ENCODE measurements at places on chromosomes 5 and 9. TPM values are rescaled to one million over a fixed set of nuclear protein-coding genes. Genes with fewer than 3 reads are reported as not detected.

HABP4 gene
- total RNA-seq = 19.5 TPM

F12 gene
- 1.2 TPM for total RNA-seq

ZDHHC11 gene
- total RNA-seq = 1.8 TPM

SLC36A2 gene
- not detected for total RNA-seq

COL5A1 gene
- total RNA-seq = 349 TPM

TLR4 gene
- 15.8 TPM for total RNA-seq

CDH9 gene
- total RNA-seq = not detected

TAS2R1 gene
- total RNA-seq = not detected

NOXA1 gene
- 0.31 TPM for total RNA-seq

STPG3 gene
- total RNA-seq = not detected

DNA sequence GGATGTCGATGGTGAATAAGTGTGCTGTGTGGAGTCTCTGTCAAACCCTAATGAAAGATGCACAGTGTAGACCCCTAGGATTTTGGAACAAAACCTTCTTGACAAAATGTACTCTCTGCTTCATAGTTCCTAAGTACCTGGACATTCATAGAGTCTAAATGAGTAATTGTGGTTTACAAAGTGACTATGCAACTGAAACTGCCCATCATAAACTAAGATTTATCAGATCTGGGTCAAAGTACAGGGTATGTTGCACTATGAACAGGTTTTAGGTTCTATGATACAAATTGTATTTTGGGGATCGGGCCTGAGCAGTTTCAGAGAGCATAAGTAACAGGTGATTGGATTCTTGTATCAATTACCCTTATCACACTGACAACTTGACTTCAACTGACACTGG, 79.4 kb downstream of the LURAP1L start:
- no peak for DNase-seq

DNA sequence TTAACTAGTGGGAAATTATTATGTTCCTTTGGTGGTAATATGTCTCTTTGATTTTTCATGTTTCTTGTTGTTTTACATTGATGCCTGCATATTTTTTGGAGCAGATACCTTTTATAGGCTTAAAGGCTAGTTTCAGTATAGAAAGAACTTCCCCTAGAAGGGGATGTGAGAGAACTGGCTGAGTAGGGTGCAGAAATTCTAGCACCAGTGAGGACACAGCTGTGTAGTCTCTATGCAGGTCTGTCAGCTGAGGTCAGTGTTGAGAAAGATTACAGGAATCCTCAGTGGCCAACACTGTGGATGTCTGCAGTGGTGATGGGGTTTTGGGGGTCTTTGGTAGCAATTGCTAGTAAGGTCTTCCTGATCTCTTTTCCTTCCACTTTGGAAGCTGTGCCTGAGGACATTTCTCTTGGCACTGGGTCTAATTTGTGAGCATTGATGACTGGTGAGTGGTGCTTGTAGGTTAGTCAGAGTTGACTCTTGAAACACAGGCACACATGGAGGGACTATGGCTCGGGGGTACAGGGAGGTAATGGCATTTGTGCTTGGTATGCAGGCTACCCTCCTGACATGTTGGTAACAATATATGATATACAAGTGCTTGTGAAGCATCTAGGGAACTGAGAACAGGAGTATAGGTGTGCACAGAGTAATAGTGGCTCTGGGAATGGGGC, 221.4 kb downstream of the SPATA31D1 start:
- DNase-seq = no peak

GRCh38 chr5:8857051-8857450, 688.8 kb downstream of the SEMA5A start:
- no peak for DNase-seq

- no peak for DNase-seq
Measured at GRCh38 chr5:104859437-104859836, 1296.8 kb upstream of the NUDT12 start.

DNA sequence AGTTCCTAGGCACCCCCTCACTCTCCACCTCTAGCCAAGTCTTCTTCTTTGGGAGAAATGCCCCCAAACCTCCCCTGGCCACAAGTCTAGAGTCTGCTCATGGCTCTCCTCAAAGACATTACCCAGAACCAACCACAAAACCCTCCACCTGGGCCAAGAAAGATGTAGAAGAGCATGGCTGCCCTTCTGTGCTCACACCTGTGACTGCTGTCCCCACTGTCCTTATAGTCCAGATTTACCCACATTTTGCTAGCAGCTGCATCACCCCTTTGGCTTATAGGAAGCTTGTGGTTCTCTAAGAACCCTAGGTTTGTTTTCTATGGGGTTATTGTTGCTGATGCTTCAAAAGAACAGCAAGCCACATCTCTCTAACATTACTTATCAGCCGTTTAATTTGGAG, 6.1 kb upstream of the GABBR2 start:
- DNase-seq = no peak

- DNase-seq = no peak
Measured at GRCh38 chr9:87894998-87895625, 12.4 kb downstream of the SPATA31E1 start.

DNA sequence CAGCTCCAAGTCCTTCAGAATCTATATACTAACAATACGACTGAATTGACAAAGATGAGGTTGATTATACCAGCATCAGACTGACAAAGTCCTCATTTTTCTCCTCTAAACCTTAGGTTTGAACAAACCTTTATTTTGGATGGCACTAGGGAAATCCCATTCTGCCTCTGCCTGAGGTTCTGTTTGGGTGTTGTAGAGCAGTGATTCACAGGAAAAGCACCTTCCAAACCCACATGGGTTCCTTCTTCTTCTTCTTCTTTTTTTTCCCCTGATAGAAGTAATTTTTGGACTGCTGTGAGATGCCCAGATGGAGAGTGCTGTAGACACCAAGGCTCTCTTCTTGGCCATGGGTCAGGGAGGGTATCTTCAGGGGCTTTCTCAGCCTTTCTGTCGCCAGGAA, 164.9 kb upstream of the PAPPA start:
- no peak for DNase-seq

DNA sequence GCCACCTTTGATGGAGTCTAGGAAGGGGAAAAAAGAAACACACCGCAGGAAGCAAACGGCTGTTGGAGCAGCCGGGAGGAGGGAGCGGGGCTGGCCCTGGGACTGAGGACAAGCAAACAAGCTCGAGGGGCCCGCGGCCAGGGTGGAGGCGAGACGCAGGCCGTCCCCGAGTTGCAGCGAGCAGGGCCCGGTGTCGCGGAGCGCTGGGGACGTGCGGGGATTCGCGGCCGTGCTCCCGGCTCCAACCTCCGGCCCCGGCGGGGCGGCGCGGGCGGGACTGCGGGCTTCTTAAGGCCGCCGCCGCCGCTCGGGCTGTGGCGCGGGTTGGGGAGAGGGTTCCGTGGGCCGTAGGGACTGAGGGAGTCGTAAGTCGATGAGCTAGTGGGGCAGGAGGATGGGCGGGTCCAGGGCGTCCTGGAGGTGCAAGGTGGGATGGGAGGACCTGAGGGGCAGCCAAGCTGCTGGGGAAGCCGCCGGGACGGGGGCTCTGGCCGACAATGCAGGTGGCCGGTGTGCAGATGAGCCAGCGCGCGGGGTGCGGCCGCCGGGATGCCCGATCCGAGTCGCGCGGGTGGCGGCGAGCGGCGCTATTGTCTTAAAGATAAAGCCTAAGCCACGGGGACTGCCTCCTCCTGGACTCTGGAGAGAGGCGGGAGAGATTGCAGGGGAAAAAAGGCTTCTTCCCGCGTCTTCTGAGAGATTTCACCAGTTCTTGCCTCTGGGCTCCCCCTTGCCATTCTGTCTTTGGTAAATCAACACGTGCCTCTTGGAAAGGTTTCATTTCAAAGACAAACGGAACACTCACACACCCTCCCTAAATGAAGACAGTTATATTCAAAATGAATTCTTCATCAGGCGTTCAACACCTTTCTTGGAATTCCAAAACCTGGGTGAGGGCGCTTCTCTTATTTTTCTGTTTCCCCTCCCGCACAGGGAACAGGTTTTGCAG, 1.6 kb upstream of the HAPLN1 start:
- peak; percentile 8 for DNase-seq

DNA sequence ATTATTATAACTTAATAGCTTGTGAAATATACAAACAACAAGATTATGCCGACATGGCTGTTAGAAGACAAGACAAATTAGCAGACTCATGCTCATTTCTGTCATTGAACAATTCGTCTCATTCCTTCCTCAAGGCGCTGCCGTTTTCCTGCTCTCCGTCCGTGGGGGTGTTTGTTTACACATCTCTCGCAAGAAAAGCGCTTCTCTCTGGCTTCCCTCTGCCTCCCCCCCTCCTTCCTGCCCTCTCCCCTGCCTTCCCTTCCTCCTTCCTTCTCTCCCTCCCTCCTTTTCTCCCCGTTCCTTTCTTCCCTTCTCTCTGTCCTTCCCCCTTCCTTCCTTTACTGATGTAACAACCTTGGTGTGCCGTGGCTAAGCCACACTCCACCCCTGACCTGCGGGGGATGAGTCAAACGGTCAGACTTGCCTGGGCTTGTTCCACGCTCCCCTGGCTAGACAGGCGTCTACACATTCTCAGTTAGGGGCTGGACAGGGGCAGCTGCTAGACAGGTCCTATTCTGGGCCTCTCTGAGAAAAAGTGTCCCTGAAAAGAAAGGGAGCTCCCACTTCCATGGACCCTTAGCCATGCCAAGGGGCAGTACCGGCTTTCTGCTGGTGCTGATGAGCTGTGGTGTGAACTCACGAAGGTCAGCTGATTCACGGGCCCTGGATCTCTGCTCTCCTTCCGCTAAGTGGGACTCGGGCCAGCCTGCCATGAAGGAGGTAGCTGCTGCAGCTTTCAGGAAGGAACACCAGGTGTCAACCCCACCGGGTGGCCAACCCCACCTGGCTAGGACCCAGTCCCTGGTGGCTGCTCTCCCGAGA, 32.0 kb upstream of the SPTLC1 start:
- peak; percentile 93 for DNase-seq

DNA sequence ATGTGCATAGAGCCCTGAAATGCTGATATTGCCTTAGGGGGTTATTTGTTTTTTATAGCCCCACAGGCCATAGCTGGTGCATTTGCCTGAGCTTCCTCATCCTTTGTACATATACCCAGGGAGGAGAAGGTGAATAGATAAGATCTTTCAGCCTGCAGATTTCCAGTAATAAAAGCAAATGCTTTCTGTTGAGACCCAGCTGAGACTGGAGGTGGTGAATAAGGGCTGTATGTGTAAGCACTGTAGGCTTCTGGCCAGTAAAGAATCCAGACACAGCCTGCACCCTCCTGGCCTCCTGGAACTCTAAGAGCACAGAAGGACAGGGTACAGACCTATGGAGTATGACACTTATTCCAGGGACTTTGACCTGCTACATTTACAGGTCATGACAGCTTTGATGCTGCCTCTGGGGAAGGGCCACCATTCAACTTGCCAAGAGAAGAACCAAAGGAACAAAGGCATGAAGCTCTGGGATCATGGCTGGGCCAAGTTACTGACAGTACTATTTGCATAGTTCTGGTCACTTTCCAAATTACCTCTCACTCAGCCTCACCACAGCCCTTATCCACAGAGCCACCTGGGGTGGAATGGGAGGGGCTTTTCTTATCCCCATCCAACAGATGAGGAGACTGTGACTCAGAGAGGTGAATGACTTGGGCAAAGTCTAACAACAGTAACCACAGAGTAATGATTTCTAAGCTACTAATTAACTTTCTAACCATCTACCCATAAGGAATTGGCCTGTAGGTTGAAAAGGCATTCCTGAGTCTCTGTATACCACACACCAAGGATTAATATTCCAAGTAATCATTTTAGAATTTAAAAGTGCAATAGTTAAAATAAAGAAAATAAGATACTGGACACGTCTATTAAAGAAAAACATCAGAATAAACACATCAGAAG, 604.5 kb upstream of the KLF4 start:
- no peak for DNase-seq

DNA sequence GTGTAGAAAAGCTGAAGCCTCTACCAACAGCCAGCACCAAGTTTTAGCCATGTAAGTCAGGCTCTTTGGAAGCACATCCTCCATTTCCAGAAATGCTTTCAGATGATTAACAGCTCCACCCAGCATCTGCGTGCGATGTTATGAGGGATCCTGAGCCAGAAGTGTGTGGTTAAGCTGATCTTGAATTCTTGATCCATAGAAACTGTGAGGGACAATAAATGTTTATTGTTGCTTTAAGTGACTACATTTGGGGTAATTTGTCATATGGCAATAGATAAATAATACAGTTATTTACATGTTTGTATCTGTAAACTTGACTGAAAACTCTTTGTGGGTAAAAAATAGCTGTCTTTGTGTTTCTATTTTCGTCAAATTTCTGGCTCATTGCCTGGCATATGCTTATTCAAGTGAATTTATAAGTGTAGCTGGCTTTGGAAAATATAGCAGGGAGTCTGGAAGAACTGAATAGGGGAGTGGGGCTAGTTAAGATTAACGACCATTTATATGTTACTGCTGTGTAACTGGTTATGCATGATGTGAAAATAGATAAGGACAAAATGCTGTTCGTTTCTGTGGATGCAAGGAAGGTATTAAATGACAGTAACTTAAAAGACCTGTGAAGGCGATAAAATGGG, 234.1 kb downstream of the LRRC70 start:
- no peak for DNase-seq

DNA sequence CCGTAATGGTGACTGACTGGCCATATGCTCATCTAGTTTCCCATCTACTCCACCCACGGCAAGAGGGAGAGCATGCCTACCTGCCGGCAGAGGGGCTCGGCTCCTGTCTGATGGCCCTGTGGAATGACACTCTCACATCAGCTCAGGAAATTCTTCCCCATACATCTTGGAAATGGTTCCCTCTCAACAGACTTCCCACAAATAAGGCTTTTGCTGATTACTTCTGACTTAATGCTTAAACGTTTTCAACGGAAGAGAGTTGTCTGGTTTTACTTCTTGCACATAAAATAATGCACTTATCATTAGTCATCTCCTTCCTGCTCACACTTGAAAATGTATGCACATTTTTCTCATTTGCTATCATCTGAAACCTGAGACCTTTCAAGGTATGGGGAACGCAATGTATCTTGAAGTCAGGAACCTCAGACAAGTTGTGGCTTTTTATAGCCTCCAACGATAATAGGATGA, 129.5 kb downstream of the TTLL11 start:
- DNase-seq = peak; percentile 74

DNA sequence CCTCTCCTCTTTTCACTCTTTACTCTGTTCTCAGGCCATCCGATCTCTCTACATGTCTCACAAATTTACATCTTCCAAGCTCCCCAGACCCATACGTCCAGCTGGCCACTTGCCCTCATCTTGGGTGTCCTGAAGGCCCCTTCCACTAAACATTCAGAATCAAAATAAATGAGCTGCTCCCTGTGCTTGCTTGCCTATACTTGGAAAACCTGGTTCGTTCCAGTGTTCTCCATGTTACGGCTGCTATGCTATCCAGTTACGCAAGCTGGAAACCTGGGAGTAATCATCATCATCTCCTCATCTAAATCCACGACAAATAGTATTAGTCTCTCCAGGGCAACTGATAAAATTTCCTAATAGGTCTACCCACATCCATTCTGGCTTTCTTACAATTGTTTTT, 165.0 kb upstream of the FBXL17 start:
- DNase-seq = no peak
